Transverse colon (tissue), 4 donors: ENCODE measurements at places on chromosomes 3 and 15. TPM values are rescaled to one million over a fixed set of nuclear protein-coding genes. Genes with fewer than 3 reads are reported as not detected.

Gene RAB6B
- 2.2 TPM for total RNA-seq

DNA sequence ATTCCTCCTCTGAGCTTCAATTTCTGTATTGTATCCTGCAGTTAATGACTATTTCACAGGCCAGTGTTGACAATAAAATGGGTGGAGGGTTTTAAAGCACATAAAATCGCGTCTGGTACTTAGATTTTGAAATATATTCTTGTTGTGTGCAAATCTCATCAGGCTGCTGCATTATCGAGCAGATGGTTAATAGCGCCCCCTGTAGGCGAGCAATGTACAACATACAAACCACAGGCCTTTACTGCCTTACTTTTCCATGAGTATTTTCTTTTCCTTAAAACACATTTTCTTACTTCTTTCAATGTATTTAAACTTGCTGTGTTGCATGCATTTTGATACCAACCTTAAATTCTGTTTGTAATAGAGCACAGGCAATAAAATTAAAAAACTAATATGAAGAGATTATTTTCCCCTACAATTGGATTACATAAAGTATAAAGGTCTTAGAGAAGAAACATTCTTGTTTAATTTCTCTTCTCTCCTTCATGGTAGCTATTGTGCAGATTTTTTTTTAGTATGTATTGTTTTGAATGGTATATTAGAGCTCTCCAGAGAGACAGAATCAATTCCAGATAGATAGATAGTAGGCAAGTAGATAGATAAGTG lies 608.4 kb downstream of the CADM2 start:
- no peaks in the 10 kb centered on the region for H3K4me1 ChIP-seq
- H3K4me3 ChIP-seq: no peak overlapping the region
- DNase-seq: peak; percentile 30
- H3K27me3 ChIP-seq: no peaks in the 10 kb centered on the region
- H3K36me3 ChIP-seq: no peaks in the 10 kb centered on the region
- no peak overlapping the region for H3K27ac ChIP-seq

- H3K36me3 ChIP-seq: no peaks in the 10 kb centered on the region
- no peak overlapping the region for H3K4me3 ChIP-seq
- no peak overlapping the region for H3K27ac ChIP-seq
- no peak for DNase-seq
These were observed 404.9 kb upstream of the ALCAM start for GRCh38 chr3:104961851-104962250.

Gene RLBP1
- not detected for total RNA-seq

GRCh38 chr3:170107941-170108340 lies 70.1 kb downstream of the GPR160 start:
- peaks cover 3% of the 10 kb centered on the region for H3K36me3 ChIP-seq
- no peak for DNase-seq
- H3K4me3 ChIP-seq: no peak overlapping the region

DNA sequence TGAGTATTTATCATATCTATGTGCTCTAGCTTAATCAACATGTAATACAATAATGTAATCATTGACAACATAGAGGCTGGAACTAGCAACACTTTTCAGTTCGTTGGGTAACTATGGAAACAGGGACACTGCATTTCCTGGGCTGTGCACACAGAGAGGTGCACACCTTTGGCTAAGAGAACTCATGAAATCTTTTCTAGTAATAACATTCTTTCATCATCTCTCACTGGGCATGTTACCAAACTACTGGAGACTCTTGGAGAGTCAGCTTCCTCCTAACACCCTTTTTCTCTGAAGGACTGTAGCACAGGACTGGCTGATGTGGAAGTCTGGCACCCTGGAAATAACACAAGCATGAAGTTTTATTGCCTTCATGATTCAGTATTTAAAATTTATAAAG lies 135.6 kb downstream of the KCNMB2 start:
- H3K36me3 ChIP-seq: no peaks in the 10 kb centered on the region
- H3K27ac ChIP-seq: no peak overlapping the region
- no peaks in the 10 kb centered on the region for H3K4me1 ChIP-seq
- no peak overlapping the region for H3K4me3 ChIP-seq

Gene IL17RB
- total RNA-seq: not detected

DNA sequence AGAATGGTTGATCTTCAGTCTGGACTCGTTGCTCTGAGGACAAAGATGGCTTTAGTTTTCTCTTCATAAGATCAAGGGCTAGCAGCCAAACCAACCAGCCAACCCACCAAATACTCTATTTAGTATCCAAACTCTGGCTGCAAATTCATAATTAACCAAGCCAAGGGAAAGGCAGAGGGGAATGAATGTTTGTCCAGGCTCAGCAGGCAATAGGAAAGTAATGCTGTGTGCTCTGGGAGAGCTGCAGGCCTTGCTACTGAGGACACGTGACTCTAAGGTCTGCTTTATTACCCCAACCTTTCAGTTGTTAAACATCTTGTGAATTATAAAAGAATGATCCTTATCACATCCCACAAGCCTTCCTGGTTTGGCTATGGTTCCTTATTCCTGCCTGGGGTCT lies 52.3 kb upstream of the GALNT15 start:
- no peak overlapping the region for H3K4me3 ChIP-seq
- H3K27ac ChIP-seq: no peak overlapping the region
- peaks cover 4% of the 10 kb centered on the region for H3K4me1 ChIP-seq
- no peaks in the 10 kb centered on the region for H3K27me3 ChIP-seq

DNA sequence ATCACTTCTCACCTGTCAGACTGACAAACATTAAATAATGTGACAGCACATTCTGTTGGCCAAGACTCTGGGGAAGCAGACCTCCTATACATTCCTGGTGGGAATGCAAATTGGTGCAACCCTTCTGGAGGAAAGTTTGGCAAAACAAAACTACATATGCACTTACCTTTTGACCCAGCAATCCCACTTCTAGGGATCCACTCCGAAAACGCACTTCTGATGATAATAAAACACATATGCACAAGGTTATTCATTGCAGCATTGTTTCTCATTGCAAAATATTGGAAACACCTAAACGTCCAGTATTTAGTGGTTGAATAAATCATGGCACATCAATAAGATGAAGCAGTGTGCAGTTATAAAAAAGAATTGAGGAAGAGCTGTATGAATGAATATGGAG lies 145.5 kb upstream of the ABHD17C start:
- no peak for DNase-seq
- H3K27me3 ChIP-seq: no peaks in the 10 kb centered on the region
- H3K4me1 ChIP-seq: no peaks in the 10 kb centered on the region
- H3K27ac ChIP-seq: no peak overlapping the region
- no peaks in the 10 kb centered on the region for H3K36me3 ChIP-seq

DNA sequence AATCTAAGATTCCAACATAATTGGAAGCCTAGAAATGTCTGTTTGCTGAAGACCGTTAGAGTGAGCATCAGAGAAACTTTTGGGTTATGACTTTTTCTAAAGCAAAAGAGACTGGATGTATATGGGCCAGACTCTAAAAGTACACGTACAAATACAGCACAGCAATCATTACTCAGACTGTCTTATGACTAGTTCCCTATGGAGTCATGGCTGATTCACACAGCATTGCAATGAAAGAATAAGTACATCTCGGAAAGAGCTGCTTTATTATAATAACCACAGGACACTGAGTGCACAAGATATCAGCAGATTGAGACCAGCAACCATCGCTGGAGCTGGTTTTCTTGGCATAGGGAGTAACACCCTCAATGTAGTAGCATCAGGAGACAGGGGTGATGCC lies 618.6 kb downstream of the NLGN1 start:
- H3K4me3 ChIP-seq: no peak overlapping the region
- DNase-seq: no peak
- H3K27ac ChIP-seq: no peak overlapping the region
- no peaks in the 10 kb centered on the region for H3K27me3 ChIP-seq
- H3K4me1 ChIP-seq: no peaks in the 10 kb centered on the region
- H3K36me3 ChIP-seq: no peaks in the 10 kb centered on the region

GRCh38 chr3:78130741-78131290 lies 1090.9 kb downstream of the ROBO2 start:
- no peak for DNase-seq
- H3K4me1 ChIP-seq: no peaks in the 10 kb centered on the region
- H3K27ac ChIP-seq: no peak overlapping the region
- no peak overlapping the region for H3K4me3 ChIP-seq

DNA sequence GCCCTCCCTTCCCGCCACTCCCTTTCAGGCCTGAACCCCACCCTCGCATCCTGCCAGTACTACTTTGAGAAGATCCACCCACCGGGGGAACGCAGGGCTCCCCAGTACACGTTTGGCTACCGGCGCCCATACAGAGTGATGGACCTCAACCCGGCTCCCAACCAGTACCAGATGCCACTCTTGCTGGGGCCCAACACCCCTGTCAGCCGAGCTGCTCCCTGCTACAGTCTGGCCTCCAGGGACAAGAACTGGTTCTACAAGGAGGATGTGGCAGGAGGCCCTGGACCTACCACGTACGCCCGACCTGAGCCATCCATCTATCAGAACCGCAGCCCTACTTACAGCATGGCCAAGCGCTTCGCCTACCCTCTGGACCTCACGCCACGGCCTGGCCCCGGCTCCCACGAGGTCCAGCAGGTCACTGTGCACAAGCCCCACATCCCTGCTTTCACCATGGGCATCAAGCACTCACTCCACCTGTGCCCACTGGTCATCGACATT lies 14.4 kb upstream of the CSPG4 start:
- peaks cover 23% of the 10 kb centered on the region for H3K4me1 ChIP-seq
- no peak overlapping the region for H3K4me3 ChIP-seq
- no peaks in the 10 kb centered on the region for H3K36me3 ChIP-seq
- DNase-seq: no peak
- H3K27ac ChIP-seq: no peak overlapping the region

Gene HRG
- not detected for total RNA-seq

GRCh38 chr3:183327343-183327742 lies 74.3 kb downstream of the B3GNT5 start:
- no peaks in the 10 kb centered on the region for H3K27me3 ChIP-seq
- no peak overlapping the region for H3K4me3 ChIP-seq
- no peaks in the 10 kb centered on the region for H3K4me1 ChIP-seq
- DNase-seq: no peak
- no peak overlapping the region for H3K27ac ChIP-seq
- H3K36me3 ChIP-seq: no peaks in the 10 kb centered on the region

DNA sequence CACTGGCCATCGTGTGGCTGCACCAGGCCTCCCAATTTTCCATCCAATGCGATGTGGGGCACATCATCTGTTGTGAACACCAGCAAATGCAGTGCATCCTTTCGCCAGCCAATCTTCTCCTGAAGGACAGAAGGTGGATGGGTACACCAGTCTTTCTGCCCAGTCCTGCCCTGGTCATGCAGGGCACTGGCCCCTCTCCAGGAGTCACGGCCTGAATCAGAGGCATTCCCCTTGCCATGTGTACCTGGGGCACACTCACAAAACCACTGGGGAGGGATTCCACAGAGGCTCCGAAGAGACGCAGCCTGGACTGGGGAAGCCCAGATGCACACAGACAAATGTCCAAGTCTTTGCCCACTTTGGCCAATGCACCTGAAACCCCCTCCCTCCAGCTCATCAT lies 65.8 kb downstream of the ITGB5 start:
- no peak for DNase-seq
- H3K27me3 ChIP-seq: no peaks in the 10 kb centered on the region
- H3K4me3 ChIP-seq: no peak overlapping the region
- H3K4me1 ChIP-seq: no peaks in the 10 kb centered on the region
- H3K36me3 ChIP-seq: no peaks in the 10 kb centered on the region

DNA sequence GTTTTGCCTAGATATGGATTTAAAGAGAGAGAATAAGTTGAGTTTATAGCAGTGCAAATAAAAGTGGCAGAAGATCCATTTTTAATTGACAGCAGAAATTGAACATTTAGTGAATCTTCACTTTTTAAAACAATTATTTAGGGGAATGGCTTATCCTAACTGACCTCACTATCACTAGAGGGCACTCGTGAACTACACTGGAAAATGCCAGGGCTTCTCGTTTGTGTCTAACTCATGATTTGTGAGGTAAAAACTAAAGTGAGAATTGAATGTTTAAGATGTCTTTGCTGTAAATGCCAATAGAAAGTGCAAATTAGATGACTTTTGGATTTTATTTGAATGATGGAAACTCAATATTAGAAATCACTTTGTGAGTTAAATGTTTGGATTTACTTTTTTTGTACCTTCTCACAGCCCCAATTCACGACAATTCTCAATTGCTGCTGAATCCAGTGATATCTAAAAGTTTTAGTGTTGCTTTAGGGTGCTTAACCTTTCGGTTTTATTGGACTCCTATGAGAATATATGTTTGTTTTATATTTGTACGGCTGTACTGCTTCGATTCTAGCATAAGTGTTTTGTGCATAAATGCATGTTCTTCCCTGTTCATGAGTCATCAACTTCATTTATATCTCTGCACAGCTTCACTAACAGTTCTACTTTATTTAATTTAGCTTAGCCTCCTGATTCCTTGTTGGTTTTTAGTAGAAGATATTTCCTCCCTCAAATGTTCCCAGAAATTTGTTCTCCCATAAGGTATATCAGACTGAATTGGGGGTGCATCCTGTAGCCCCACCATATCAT lies 462.1 kb downstream of the MFSD1 start:
- no peak overlapping the region for H3K4me3 ChIP-seq
- H3K27me3 ChIP-seq: no peaks in the 10 kb centered on the region
- no peaks in the 10 kb centered on the region for H3K36me3 ChIP-seq
- H3K27ac ChIP-seq: no peak overlapping the region

- H3K36me3 ChIP-seq: no peaks in the 10 kb centered on the region
- H3K4me3 ChIP-seq: peak overlapping the region; percentile 42
- H3K4me1 ChIP-seq: peaks cover 18% of the 10 kb centered on the region
- peak; percentile 91 for DNase-seq
- H3K27me3 ChIP-seq: no peaks in the 10 kb centered on the region
These were observed 5.6 kb downstream of the HES1 start for GRCh38 chr3:194141415-194142155.

GRCh38 chr3:57627976-57628375 lies 30.8 kb upstream of the ARF4 start:
- H3K27me3 ChIP-seq: no peaks in the 10 kb centered on the region
- DNase-seq: no peak
- H3K4me1 ChIP-seq: no peaks in the 10 kb centered on the region
- H3K36me3 ChIP-seq: no peaks in the 10 kb centered on the region
- H3K27ac ChIP-seq: no peak overlapping the region
- no peak overlapping the region for H3K4me3 ChIP-seq

Gene DPPA2
- not detected for total RNA-seq

Gene TMEM108
- 0.14 TPM for total RNA-seq

DNA sequence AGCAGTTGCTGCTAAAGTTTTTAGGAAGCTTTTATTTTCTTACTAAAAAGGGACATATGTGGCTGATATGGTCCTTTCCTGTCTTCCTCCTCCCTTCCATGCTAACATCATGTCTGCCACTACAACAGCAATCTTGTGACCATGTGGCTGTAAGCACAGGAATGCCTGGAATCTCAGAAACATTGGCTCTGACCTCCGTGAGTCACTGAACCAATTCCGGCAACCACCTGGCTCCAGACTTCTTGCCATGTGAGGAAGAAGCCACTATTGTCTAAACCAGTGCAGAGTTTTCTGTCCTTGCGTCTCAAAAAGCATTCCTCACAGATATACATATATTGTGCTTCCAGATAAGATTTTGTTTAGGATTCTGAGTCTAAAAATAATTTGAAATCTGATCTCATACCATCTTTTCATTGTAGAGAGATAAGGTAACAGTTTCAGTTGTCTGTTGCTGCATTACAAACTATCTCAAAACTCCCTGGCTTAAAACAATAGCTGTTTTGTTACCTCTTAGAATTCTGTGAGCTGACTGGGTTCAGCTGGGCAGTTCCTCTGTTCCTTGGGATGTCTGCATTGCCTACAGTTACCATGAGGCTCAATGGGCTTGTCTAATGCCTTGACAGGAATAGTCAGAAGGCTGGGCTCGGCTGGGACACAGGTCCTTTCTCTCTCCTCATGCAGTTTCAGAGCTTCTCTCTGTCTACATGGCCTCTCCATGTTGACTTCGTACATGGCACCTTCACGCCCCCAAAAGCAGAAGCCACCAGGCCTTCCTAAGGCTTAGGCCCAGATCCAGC lies 77.3 kb upstream of the MAGI1 start:
- H3K36me3 ChIP-seq: no peaks in the 10 kb centered on the region
- no peaks in the 10 kb centered on the region for H3K27me3 ChIP-seq
- H3K4me3 ChIP-seq: no peak overlapping the region
- peak overlapping the region; percentile 3 for H3K27ac ChIP-seq
- no peaks in the 10 kb centered on the region for H3K4me1 ChIP-seq
